ENCODE measurements at places on chromosomes 4 and X.

GRCh38 chrX:38375891-38376290 lies 23.5 kb downstream of the OTC start:
- DNase-seq = no peak

GRCh38 chr4:69881173-69881773 lies 21.3 kb upstream of the SULT1E1 start:
- DNase-seq = peak; percentile 1

DNA sequence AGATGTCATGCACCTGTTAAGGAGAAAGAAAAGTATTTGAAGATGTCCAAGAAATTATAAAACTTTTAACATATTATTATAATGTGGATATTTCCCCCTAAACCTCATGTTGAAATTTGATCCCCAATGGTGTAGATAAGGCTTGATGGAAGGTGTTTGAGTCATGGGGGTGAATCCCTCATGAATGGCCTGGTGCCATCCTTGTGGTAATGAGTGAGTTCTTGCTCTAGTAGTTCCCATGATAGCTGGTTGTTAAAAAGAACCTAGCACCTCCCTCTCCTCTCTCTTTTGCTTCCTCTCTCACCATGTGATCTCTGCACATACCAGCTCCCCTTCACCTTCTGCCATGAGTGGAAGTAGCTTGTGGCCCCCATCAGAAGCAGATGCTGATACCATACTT lies 176.6 kb upstream of the NR3C2 start:
- DNase-seq = no peak

DNA sequence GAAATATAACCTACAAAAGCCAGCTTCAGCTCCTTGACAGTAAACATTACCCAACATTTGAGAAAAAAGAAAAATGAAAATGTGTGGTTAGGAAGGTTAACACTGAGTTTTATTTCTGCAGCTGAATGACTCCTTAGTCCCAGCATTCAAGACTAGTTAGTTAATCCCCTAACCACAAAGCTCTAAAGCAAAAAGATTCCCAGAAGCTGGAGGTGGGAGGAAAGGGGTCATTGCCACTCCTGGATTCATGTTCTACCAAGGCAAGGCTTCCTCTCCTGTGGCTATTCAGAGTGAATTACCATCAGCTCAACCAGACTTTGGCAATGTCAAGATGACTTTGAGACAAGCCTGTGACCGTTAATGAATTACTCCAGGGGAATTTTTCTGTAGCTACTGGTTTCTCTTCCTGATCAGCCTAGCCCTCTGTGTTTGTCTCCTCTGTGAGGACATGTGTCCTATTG lies 63.6 kb downstream of the HADH start:
- no peak for DNase-seq

- peak; percentile 18 for DNase-seq
Measured at GRCh38 chr4:149345424-149345823, 470.2 kb downstream of the IQCM start.

- DNase-seq = peak; percentile 7
Measured at GRCh38 chrX:19990151-19990555, 708 bp downstream of the BCLAF3 start.

GRCh38 chr4:153084980-153085630 lies 119.1 kb upstream of the TRIM2 start:
- peak; percentile 62 for DNase-seq

- DNase-seq = no peak
Measured at GRCh38 chr4:101334963-101335572, 12.3 kb downstream of the PPP3CA start.

GRCh38 chrX:49995107-49995731 lies 72.8 kb downstream of the CLCN5 start:
- peak; percentile 33 for DNase-seq

DNA sequence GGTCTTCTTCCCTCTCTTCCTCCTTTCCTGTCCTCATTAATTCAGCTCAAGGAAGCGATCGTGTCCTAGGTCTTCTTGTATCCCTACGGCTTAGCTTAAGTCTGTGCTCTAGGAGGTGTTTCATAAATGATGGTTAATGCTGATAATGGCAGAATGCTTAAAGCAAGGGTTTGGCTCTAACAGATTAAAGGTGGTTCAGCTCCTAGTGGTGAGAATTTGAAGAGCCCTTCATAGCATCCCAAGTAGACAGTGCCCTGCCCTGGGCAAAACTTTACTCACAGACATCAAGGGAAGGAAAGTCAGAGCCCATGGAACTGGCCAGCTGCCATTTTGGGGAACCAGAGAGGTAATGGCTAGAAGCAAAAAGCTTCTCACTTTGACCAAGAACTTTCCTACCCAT lies 47.0 kb upstream of the PGRMC1 start:
- no peak for DNase-seq

GRCh38 chrX:43745938-43746721 lies 90.0 kb downstream of the MAOA start:
- DNase-seq = peak; percentile 0

DNA sequence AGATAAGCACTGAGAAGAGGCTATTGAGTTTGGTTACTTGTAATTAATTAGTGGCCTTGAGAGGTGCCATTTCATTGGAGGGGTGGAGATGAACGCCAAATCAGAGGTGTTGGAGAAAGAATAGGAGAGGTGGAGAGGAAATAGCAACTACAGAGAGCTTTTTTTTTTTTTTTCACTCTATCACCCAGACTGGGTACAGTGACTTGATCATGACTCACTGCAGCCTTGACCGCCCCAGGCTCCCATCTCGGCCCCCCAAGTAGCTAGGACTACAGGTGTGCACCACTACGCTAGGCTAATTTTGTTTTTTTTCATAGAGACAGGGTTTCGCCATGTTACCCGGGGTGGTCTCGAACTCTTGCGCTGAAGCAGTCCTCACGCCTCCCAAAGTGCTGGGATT lies 5.2 kb downstream of the NHS start:
- no peak for DNase-seq

DNA sequence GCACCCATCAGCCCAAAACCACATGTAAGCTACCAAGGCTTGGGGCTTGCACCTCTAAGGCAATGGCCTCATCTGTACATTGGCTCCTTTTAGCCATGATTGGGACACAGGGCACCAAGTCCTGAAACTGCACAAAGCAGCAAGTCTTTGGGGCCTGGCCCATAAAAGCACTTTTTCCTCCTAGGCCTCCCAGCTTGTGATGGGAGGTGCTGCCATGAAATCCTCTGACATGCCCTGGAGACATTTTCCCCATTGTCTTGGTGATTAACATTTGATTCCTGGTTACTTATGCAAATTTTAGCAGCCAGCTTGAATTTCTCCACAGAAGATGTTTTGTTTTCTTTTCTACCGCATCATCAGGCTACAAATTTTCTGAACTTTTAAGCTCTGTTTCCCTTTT lies 58.5 kb upstream of the PABPC4L start:
- DNase-seq = no peak

GRCh38 chr4:158239196-158239595 lies 28.9 kb downstream of the TMEM144 start:
- no peak for DNase-seq

GRCh38 chrX:149433451-149433850 lies 71.7 kb downstream of the IDS start:
- DNase-seq = no peak

GRCh38 chr4:176919631-176920030 lies 126.9 kb upstream of the VEGFC start:
- DNase-seq = no peak

- DNase-seq = no peak
Measured at GRCh38 chr4:80012291-80012690, 60.7 kb downstream of the ANTXR2 start.

- DNase-seq = no peak
Measured at GRCh38 chrX:68372665-68373064, 60.6 kb downstream of the OPHN1 start.

- peak; percentile 1 for DNase-seq
Measured at GRCh38 chrX:47358387-47359065, 11.9 kb upstream of the ZNF157 start.

DNA sequence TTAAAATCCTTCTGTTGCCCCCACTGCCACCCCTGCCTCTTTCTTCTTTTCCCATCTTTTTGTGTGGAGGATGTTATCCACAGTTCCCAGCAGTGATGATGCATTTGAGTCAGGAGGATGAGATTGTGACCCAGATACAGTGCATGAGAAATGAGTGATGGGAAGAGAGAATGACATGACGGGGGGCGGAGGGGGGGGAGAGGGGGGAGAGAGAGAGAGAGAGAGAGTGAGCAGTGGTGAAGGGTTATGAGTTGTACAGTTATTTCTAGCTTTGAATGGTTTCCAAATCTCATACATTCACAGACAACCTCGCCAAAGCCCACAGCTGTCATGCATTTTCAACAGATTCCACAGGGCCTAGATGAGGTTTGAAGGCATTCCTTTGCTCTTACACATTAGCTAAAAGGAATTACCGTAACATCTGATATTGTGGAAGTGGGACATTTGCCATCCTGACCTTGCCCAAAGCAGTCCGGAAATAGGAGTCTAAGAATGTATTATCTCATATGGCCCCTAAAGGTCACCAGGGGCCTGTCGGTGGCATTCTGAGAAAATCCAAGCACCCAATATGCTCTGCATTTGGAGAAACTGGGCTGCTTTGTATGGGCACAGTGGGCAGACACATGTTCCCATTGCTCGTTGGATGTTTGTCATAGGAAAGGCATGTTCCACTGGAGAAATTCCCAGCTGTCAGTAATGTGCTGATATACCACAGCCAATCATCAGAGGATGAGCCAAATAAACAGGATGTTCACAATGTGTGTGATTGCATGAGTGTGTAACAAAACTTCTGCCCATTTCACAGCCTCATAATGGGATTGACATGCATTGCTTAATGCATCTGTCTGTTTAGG lies 435.8 kb downstream of the SPRY1 start:
- peak; percentile 99 for DNase-seq

DNA sequence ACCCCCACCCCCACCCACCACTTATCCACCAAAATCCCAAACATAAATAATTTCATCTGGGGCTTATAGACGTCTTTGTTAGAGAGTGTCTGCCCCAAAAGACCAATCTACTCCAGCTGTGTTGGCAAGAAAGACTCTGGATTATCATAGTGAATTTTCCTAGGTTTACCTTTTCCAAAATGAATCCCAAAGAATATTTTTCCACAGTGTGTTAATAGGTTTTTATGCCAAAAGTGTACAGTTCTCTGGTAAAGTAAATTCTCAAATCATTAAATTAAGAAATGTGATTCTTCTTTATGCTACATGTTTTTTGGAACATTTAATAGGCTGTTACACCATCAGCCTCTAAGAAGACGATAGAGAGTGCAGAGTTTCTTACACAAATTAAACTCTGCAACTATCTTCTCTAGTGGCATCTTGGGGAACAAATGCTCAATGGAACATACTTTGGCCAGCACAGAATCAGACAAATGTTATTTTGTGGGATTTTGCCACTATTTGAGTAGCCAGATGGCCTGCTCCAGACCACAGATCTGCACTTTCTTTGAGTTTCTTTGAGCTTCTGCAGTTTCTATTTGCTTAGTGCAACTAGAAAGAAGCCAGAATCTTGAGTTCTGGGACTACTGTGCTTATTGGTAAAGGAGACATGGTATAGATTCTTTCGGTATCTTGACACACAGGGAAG lies 206.0 kb downstream of the KIT start:
- no peak for DNase-seq

- DNase-seq = peak; percentile 31
Measured at GRCh38 chr4:94304365-94304971, 38.2 kb downstream of the HPGDS start.

GRCh38 chr4:117137145-117137544 lies 51.8 kb upstream of the TRAM1L1 start:
- DNase-seq = peak; percentile 38

- DNase-seq = peak; percentile 41
Measured at GRCh38 chrX:154750301-154751202, at the start of gene GAB3. TSS of gene GAB3 (minus strand) at chrX:154751077. CDS start at chrX:154751025, 52 bp downstream.

- DNase-seq = no peak
Measured at GRCh38 chr4:57652779-57653178, 542.6 kb upstream of the IGFBP7 start.

DNA sequence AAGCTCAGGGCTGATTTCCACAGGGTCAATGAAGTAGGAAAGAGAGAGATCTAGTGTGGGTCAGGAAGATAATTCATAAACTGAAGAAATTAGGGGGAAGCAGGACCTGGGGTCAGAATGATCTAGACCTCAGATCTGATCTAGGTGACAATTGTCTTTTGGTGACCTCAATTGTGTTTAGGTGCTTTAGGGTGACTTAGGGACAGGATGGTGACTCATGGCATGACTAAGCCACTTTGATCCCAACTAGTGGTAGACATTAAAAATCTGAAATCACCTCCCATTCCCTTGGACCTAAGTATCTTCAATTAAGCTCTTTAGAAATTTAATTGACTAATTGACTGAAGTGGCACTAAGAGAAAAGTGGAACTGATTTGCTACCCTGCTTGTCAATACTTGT lies 36.7 kb upstream of the GRXCR1 start:
- DNase-seq = no peak

DNA sequence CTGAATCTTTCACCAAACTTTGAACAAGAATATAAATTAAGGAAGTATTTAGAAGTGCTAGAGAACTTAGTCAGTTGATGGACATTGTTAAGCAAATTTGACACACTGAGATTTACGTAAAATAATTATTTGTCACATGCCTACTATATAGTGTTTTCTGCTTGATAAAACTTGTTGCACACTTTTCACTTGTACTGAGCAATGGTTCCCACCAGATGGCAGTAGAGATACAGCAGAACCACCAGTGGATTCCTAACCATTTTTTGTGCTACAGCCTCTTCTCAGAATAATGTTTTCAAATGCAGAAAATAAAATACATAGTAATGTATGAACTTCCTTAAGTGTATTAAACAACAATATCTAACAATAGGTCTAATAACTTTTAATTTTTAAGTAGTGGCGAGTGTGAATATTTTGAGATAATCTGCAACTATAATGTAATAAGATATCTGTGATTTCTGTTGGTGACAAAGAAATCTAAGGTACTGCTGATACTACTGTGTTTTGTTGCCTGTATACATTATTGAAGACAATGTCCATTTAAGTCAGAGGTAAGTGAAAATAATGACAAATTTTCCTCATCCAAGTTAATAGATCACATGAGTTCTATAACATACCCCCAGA lies 81.2 kb downstream of the APOOL start:
- DNase-seq = peak; percentile 19

- no peak for DNase-seq
Measured at GRCh38 chr4:155713911-155714310, 44.9 kb upstream of the GUCY1B1 start.

- no peak for DNase-seq
Measured at GRCh38 chr4:177419434-177419833, 22.8 kb downstream of the AGA start.

GRCh38 chr4:136012220-136012619 lies 1520.1 kb downstream of the PCDH18 start:
- no peak for DNase-seq
